Myocyte (in vitro differentiated cells): ENCODE measurements at places on chromosomes 5 and 9. TPM values are rescaled to one million over a fixed set of nuclear protein-coding genes. Genes with fewer than 3 reads are reported as not detected.
A peak's percentile ranks its signal among the peaks of the same experiment; 100 is the strongest.

GRCh38 chr5:9361835-9362234 lies 184.0 kb downstream of the SEMA5A start:
- DNase-seq, result peak; percentile 85

DNA sequence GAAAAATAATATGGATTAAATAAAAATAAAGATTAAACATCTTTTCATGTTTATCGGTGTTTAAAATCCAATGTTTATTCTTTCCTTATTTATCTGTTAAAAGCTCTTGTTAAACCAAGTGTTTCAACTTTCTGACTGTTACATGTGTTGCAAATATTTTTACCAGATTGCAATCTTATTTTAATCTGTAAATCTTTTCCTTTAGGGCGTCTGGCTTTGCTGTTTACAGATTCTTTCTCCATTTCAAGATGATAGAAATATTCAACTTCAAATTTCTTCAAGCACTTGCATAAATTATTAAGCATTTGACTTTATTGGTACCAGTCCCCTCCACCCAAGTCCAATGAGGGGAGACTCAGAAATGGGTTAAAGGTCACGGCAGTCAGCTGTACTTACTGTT lies 16.9 kb upstream of the ABCA1 start:
- no peak for DNase-seq

The PCDHA6 gene
- 0.11 TPM in 1 of 2 replicates, not detected in the other for total RNA-seq

The LURAP1L gene
- total RNA-seq, result 9.3 and 9.4 TPM in 2 replicates

- DNase-seq, result peak; percentile 64
Measured at GRCh38 chr9:92100237-92100911, 14.8 kb downstream of the SPTLC1 start.

- DNase-seq, result peak; percentile 83
Measured at GRCh38 chr9:26292943-26293342, 599.7 kb downstream of the CAAP1 start.

The OGN gene
- not detected in 2 replicates for total RNA-seq

The SNCAIP gene
- 0.21 TPM in 1 of 2 replicates, not detected in the other for total RNA-seq

- DNase-seq, result no peak
Measured at GRCh38 chr5:155064580-155064979, 51.0 kb downstream of the KIF4B start.

DNA sequence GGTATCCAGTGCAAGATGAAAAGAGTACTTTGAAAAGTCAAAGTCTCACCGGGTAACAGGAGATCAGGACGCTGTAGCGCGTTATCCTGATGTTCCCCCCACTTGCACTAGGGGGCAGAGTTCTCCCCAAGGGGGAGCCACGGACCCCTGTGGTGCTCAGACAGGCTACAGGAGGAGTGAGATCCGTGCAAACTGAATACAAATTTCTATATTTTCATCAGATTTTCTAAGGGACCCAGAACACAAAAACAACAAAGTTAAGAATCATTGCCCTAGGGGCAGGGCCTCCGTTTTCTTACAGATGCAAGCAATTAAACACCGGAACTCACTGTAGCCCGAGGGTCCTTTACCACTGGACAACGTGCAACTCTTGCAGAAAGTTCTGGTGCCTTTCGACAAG lies 2.0 kb downstream of the MYO10 start:
- DNase-seq, result peak; percentile 85

The HAPLN1 gene
- total RNA-seq, result 0.05 TPM in 1 of 2 replicates, not detected in the other

- no peak for DNase-seq
Measured at GRCh38 chr5:85823462-85824426, 794.0 kb upstream of the COX7C start.

DNA sequence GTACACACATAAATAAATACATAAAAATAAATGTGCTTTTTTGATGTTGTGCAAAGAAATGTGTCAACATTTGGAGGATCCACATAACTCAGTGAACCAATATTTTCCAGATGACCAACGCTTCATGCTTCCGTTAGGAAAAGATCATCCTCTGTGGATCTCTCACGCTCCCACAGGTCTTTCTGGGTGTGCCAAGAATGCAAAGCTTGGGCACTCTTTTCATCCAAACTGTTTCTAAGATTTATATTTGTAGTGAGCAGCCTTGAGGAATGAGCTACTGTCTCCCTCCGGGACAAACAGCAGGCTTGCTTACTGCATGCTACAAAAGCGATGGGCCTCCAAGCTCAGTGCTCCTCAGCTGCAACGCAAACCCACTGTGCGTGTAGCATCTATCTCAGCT lies 46.2 kb upstream of the RUFY1 start:
- no peak for DNase-seq

DNA sequence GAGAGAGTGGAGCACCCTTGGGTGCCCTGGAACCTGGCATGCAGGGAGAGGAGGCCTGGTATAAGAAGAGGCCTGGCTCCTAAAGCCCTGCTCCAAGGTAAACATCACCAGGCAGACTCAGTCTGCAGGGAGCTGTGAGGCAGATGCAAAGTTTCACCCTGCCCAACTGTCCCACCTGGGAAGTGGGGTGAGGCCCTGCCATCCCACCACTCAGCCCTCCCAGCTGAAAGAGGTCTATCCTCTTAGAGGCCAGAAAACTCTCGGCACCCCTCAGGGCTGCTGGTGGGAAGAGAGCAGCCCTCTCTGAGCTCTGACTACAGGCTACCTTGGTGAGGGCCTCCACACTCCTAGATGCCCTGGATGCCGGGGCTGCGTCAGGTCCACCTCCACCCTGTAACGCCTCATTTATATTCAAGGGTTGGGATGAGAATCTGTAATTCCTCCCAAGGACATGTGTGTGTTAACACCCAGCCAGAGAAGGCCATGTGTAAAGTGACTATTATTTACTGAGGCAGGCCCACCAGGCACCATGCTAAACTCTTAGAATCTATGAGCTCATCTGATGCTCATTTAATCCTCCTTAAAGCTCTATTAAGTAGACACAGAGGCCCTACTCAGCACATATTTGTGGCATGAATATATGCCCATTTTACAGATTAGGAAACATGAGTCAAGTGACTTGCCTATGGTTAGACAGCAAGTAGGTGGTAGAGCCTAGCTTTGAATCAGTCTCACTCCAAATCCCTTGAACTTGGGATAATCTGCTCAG lies 205.9 kb downstream of the FSTL4 start:
- no peak for DNase-seq

DNA sequence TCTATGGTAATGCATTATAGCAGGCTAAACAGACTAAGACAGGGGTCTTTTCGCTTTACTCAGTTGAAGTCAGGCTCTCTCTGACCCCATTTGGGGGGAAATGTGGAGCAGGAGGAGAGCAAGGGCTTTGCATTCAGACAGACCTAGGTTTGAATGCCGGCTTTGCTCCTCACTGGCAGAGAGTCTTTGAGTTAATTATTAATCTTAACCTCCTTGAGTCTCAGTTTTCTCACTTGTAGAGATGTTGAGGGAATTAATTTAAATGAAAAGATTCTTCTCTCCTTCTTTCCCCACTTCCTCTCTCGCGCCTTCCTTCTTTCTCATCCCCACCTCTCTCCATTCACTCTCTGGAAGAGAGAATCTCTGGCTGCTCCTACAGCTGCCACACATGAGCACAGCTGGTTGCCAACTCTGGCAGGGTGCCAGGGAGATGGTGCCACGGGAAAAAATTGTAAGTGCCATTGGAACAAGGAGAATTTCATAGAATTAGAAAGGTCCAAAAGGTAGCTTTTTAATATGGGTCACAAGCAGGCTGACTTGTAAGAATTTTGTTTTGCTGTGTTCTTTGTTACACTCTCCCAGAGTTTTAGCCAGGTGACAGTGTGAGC lies 25.2 kb upstream of the GLRA1 start:
- peak; percentile 42 for DNase-seq

GRCh38 chr9:92405818-92406217 lies 1.4 kb upstream of the OGN start:
- no peak for DNase-seq

DNA sequence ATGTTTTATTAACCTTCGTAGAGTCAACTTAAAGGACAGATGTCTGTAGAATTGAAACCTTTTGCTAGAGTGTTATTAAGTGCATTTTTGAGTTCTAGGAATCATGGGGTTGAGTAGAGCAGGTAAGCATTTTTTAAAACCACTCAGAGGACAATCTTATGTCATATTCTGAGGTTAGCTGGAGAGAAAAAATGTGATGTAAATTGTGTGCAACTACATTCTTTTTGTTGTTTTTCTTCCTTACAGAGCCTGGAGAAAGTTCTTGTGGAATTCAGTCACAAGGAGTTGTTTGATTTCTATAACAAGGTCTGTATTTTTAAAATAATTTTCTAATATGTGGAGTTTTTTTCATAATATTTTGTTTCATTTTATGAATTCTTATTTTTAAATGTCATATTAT lies 206.4 kb downstream of the COMMD10 start:
- no peak for DNase-seq

- no peak for DNase-seq
Measured at GRCh38 chr5:31496301-31496700, 35.6 kb downstream of the DROSHA start.

- peak; percentile 12 for DNase-seq
Measured at GRCh38 chr5:68303038-68303738, 87.6 kb downstream of the PIK3R1 start.

GRCh38 chr9:34341659-34342295 lies 12.4 kb downstream of the NUDT2 start:
- no peak for DNase-seq

DNA sequence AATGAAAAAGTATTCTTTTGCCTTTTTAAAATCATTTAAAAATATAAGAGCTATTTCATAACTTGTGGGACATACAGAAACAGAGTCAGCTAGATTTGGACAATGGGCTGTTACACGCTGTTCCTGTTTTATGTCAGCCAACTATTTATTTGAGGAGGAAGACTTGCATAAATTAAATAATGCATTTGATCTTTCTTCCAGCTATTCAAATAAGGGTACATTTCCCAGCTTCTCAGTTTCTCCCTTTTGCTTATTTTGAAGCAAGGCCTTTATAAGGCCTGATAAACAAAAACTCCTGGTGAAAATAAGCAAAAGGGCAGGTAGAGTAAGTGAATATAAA lies 6.5 kb downstream of the STOM start:
- DNase-seq, result no peak

The CDH10 gene
- not detected in 2 replicates for total RNA-seq

GRCh38 chr5:19322716-19323485 lies 665.1 kb downstream of the CDH18 start:
- peak; percentile 0 for DNase-seq

GRCh38 chr5:87115839-87116364 lies 151.8 kb upstream of the RASA1 start:
- DNase-seq, result no peak

DNA sequence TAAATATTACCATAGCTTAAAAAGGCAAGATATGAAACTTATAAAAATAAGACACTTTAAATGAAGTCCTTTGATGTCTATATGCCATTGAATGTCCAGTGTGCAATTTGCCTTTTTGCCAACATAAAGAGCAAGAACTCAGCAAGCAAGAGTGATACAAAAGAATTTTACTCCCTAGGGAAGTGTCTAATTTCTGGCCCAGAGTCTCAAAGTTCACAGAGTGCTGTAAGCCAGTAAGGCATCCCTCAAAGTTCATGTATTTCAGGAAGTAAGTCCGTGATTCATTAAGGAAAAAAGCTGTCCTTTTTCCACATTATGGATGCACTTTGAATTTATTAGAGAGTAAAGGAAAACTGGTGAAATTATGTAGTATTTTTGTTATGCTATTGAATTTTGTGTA lies 185.2 kb downstream of the CCDC171 start:
- peak; percentile 62 for DNase-seq

GRCh38 chr5:69334793-69335268 lies 2.2 kb upstream of the CCDC125 start:
- DNase-seq, result peak; percentile 82

DNA sequence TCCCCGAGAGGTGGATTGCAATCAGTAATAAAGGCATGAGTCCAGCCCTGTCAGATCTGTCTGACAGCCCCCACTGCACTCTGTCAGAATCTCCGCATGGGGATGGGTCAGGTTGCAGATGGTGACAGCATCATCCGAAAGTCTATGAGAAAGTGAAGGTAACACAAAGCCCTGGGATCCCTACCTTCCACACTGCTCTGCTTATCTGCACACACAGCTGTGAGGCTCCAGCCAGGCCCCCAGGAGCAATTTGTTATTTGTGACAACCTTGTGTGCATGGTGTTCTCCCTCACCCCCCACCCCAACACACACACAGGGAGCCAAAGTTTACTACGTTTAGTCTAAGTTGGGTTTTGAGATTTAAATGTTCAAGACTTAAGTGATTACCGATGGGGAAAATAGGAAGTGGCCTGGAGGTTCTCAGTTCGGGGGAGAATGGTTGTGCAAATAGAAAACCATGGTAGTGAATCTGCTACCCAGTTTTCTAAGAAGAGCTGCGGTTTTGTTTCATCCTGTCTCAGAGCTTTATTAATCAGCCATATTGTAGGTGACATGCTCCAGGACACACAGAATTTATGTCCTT lies 92.7 kb downstream of the SV2C start:
- no peak for DNase-seq

DNA sequence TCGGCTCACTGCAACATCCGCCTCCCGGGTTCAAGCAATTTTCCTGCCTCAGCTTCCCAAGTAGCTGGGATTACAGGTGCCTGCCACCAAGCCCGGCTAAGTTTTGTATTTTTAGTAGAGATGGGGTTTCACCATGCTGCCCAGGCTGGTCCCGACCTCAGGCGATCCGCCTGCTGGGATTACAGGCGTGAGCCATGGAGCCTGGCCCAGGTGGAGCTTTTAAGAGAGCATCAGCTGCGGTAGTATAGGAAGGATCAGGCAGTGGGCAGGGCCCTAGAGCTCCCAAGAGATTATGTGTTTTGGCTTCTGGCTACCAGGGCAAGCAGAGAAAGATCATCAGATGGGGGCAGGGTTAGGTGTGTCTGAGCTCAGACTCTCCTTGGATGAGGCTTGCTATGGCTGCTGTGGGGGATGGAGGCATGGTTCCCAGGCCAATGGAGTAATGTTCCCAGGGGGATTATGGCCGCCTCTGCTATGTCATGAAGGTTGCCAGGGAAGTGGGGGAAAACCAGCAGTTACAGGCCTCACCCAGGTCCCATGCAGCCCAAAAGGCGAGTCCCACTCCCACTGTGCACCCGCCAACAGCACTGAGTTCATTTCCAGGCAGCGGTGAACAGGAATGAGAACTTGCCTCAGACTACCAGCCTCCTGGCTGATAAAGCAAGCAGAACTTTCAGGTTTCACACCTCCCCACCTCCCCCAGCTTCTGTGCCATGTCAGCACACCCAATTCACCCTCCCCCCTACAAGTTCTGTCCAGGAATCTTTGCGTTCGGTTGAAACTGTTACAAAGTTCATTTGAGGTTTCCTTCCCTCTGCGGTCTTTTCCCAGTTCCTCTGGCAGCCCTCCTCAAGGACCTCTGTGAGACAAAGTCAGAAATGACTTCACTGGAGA lies 507.6 kb downstream of the SPATA31D1 start:
- DNase-seq, result no peak

DNA sequence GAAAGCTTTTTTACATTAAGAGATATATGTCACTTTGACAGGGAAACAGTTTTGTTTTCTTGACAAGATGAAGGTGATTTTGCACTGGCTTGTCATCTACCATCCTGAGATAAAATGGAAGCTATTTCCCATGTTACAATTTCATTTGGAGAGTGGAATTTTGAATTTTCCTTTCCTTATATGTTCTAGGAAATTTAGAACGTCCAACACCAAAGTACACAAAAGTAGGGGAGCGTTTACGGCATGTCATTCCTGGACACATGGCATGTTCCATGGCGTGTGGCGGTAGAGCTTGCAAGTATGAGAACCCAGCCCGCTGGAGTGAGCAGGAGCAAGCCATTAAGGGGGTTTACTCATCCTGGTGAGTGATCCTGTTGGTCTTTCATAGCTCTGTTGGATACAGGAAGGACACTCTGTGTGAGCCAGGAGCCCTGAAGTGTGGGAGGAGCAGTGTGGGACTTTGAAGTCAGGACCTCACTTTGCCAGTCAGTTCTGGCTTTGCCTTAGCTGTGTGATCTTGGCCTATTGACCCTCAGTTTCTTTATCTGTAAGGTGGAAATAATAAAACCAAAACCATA lies 887 bp downstream of the PTPDC1 start:
- DNase-seq, result no peak

GRCh38 chr5:170190436-170191134 lies 42.2 kb upstream of the C5orf58 start:
- DNase-seq, result no peak
